ENCODE measurements at places on chromosomes 5 and 9.

DNA sequence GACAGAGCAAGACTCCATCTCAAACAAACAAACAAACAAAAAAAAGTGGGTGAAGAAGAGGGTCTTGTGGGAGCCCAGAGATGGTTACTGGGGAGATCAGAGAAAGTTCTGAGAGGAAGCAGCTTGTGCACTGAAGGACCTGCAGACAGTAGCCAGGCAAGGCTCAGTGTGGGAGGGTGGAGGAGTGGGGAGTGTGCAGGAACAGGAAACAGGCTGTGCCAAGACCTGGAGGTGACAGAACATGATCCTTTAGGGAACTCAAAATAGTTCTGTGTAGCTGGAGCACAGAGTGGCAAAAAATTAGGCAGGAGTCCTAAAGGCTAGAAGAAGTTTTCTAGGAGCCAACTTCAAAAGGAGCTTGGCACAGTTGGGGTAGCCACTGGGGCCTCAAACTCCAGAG is 19.2 kb upstream of the NANS start:
- no peak for DNase-seq

DNA sequence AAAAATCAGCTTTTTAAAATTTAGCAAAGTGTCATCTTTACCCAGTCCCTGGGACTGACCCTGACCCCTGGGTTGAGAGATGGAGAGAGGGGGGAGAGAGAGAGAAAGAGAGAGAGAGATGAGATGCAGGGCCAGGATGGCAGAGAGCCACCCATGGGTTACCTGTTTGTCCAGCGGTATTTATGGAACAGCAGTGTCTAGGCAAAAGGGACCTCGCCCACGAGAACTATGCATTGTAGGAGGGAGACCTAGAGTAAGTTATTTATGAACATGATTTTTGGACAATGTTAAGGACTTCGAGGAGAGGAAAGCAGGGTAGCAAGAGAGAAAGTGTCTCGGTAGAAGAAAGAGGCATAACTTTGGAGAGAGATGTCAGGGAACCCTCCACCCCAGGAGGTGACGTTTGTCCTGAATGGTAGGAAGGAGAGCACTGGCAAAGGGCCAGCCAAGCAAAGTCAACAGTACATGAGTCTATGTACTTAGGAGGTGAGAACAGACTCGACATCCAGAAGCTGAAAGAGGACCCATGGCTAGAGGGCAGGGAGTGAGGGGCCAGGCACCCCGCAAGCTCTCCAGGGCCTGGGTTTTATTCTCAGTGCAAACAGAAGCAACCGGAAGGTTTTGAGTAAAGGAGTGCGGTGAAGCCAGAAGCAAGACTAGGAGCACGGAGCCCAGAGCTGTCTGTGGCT is 30.5 kb upstream of the MSX2 start:
- no peak for DNase-seq

GRCh38 chr5:180801596-180802324 is 846 bp downstream of the MGAT1 start:
- no peak for DNase-seq

GRCh38 chr5:133605323-133605722 is 7.0 kb downstream of the FSTL4 start:
- DNase-seq: no peak

DNA sequence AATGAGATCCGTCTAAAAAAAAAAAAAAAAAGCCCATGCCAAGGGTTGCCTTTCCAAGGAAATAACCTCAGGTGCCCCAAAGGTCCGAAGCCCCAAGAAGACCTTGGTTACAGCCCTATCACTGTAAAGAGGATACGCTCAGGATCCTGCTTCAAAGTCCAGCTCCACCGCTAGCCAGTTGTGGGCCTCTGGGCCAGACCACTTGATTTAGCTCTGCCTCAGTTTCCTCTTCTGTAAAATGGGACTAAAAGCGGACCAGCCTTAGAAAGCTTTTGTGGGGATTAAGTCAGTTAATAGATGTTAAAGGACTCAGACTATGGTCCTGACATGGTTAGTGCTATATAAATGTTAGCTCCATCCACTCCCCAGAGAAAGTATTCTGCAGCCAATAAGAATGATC is 48.7 kb upstream of the ORM1 start:
- no peak for DNase-seq

GRCh38 chr5:133905424-133905823 is 63.0 kb downstream of the C5orf15 start:
- no peak for DNase-seq

GRCh38 chr5:905139-905642 is 12.5 kb downstream of the TRIP13 start:
- DNase-seq: no peak

- DNase-seq: no peak
Measured at GRCh38 chr9:5446451-5447236, 3.7 kb upstream of the CD274 start.
